ENCODE measurements at places on chromosomes 12 and 14.

GRCh38 chr14:33780035-33780434 is 170.8 kb downstream of the EGLN3 start:
- no peak for DNase-seq

GRCh38 chr12:107429006-107429705 is 256.4 kb upstream of the PWP1 start:
- DNase-seq, result no peak

GRCh38 chr12:47820631-47821345 is 1.1 kb upstream of the HDAC7 start:
- peak; percentile 60 for DNase-seq

GRCh38 chr12:107584563-107584962 is 101.0 kb upstream of the PWP1 start:
- no peak for DNase-seq

GRCh38 chr14:85527445-85528035 is 2.4 kb upstream of the FLRT2 start:
- no peak for DNase-seq

- DNase-seq, result no peak
These were observed 30.8 kb upstream of the PPP2R5C start for GRCh38 chr14:101730626-101731186.

DNA sequence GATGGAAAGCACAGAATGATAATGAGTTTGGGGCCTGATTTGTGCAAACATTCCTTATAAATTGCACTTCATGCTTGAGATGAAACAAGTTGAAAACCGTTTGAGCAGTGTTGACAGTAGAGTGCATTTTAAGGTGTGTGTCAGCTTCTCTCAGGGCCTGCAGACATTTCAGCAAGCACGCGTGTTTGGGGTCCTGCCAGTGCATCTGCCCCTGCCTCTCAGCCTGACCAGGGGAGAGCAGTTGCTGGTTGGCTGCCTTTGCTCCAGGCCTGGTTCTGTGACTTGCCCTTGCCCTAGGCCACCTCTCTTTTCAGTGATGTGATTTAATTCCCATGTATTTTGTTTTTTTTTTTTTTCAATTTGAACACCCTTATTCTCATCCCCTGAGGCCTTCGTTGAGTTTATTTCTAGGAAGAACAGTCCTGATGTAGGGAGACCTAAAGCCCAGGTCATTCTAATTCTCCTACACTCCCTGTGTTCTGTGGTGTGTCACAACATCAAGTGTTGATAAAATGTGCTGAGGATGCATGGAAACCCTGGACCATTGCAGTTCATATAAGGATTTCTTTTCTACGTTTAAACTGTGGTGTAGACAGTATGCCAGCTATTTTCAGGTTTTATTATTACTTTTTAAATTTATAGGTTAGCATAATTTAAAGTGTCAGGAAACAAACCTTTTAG is 40.1 kb upstream of the AMN start:
- no peak for DNase-seq

DNA sequence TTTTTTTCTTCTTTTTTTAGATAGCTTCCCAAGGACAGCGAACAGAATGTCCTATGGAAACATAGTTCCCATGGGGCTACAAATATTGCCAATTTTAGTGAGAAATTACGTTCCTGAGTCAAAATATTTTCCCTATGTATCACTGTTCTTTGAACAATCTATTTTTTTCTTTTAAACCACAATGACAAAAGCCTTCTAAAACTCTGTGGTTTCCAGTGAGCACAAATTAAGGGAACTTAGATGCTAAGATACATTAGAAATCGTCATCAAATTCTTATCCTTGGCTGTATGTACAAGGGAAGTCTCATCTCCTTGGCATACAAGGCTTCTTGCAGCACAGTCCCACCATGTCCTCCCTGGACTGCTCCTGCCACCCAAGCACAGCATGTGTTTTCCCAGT is 17.9 kb downstream of the CPM start:
- DNase-seq, result no peak

DNA sequence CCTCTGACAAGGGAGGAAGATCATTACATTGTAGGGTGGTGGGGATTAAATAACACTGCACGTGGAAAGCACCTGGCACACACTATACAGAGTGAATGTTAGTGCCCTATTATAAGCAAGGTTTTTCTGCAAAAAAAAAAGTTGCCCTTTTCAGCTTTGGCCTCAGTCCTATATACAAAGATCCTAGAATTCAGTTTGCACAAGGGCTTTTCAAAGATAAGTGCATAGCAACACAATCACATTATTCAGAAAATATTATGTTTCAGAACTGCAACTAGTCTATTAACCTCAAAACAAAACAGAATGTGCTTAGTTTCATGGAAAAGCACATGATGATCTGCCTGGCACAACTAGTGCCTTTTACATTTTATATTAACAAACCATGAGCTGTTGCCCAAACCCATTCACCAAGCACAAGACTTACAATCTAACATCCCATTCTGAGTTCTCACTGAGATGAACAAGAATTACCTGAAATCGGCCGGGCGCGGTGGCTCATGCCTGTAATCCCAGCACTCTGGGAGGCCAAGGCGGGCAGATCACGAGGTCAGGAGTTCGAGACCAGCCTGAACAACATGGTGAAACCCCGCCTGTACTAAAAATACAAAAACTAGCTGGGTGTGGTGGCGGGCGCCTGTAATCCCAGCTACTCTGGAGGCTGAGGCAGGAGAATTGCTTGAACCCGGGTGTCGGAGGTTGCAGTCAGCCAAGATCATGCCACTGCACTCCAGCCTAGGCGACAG is 1.8 kb downstream of the TM7SF3 start:
- no peak for DNase-seq

DNA sequence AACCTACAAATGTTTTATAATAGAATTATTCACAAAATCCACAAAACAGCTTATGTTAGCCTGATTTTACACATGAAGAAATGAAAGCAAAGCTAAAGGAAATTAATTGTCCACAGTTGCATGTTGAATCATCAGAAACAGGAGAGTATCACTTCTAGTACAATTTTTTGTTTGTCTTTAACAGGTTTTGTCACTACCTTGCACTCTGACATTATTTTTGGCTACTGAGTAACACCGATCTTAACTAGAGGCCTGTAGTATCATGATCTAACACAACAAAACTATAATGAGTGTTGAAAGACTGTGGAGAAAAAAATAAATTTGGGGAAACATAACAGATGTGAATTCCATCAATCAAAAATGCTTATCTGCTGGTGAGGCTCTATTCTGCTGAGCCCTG is 60.1 kb downstream of the TAOK3 start:
- DNase-seq, result no peak

GRCh38 chr12:76018672-76019071 is 12.9 kb downstream of the PHLDA1 start:
- no peak for DNase-seq

DNA sequence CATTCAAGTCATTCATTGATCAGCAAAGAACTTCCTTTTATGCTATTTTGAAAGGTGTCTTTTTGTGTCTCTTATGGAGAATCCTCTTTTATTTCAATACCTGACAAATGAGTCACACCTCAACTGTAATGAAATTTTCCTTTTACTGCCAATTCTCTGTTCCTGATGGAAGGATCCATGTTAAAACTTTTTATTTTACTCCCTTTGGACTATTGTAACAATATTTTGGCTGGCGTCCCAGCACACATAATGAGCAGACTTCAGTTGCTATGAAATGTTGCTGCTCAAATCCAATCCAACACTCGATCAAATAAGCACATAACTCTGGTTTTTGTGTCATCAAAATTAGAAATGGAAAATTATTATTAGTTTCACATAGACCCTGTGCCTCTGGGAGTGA is 21.9 kb upstream of the SLC15A5 start:
- no peak for DNase-seq

GRCh38 chr12:19689801-19690472 is 250.6 kb downstream of the AEBP2 start:
- DNase-seq, result no peak

DNA sequence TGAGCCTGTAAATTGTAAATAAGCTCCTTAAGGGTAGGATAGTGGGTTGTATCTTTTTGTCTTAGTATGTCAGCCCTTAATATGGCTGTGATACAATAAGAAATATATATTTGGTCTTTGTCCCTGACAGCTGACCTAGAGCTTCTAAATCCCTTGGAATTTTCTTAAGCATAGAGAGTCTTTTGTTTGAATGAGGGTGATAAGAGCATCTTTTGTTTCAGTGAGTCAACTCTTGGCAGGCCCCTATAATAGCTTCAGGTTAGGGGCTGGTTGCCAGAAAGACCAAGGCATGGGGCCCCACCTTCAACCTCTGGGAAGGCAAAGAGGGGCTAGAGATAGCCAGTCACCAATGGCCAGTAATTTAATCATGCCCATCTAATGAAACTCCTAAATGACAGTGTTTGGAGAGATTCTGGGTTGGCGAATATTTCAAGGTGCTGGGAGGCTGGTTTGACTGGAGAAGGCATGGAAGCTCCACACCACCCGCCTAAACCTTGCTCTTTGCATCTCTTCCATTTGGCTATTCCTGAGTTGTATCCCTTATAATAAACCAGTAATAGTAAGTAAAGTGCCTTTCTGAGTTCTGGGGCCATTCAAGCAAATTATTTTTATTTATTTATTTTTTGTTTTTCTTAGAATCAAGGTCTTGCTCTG is 10.5 kb downstream of the PALS1 start:
- DNase-seq, result no peak

DNA sequence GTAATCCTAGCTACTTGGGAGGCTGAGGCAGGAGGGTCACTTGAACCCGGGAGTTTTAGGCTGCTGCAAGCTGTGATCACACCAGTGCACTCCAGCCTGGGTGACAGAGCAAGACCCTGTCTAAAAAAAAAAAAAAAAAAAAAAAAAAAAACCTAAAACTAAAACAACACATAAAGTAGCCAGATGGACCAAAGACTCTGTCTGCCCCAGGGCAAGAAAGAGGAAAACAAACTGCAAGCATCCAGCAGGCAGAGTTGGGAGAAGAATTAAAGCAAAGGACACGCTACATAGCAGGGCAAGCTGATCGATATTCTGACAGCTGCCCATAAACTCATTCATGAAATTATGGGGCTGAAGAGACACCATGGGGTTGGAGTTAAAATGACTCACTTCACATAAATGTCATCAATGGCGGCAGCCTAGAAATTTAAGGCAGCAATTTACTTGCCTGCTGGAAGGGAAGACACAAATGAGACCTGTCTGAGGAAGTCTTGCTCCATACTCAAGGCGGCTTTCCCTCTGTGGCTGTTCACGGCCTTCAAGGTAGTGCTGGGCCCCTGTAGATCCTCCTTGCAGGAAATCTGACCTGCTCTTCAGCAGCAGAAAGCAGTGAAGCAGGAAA is 259.1 kb upstream of the FKBP4 start:
- no peak for DNase-seq

DNA sequence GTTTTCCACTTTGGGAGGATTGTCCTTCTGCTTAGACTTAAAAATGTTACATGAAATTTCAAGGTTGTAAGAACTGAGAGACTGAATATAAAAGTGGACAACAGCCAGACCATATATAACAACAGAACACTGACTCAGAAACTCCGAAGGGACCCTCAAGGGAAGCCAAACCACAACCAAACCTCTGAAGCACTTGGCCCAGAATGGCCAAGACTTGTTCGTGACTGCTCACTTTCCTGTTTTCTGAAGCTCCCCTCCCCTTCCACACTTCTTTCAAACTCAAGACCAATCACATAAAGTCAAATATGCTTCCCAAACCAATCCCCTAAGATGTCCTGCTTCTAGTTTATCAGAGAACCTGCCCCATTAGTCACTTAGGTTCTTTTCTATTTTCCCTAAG is 13.7 kb downstream of the OR6J1 start:
- DNase-seq, result no peak

GRCh38 chr14:54776361-54777001 is 126.1 kb downstream of the GCH1 start:
- no peak for DNase-seq

DNA sequence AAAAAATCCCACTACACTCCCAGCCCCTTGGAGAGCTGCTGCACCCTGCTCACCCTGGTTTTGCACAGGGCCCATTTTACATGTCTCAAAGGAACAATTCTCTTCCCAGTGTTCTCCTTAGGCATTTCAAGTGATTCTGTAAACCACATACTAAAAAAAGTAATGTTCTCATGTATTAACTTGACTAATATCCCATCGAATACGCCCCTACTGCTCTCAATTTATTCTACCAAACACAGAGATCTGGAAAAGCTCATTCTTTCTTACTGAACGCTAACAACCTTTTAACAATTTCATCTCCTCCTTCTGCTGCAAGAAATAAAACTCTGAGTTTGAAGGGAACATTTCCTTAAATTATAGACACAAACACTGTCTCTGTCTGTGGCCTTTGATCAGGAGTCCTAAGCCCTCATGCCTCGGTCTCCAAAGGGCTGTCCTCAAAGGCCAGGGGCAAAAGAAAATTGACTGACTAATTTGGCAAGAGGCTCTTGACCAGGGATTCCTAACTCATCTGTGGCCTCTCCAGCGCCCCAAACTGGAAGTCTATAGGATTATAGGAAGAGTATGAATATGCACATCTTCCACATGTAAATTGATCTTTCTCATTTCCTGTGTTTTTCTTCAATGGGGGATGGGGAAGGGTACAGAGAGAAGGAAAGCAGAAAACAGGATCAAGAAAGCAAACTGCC is 17.1 kb upstream of the TSPAN11 start:
- no peak for DNase-seq

GRCh38 chr12:53483225-53483978 is 15.9 kb downstream of the MAP3K12 start:
- DNase-seq, result no peak

DNA sequence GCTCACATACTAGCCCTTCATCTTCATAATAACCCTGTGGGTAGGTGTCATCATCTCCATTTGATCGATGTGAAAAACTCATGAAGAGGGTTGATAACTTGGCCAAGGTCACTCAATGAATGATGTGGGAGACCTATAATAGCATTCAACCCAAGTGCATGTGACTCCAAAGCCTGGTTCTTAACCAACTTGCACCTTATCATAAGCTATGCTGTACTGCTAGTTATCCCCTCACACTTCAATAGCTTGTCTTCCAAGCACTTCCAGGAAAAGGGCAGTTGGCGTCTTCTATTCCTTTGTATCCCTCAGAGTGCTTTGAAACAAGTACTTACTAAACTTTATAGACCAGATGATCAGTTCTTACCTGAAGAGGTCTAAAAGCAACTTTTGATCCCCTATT is 15.2 kb downstream of the VIPAS39 start:
- DNase-seq, result no peak

DNA sequence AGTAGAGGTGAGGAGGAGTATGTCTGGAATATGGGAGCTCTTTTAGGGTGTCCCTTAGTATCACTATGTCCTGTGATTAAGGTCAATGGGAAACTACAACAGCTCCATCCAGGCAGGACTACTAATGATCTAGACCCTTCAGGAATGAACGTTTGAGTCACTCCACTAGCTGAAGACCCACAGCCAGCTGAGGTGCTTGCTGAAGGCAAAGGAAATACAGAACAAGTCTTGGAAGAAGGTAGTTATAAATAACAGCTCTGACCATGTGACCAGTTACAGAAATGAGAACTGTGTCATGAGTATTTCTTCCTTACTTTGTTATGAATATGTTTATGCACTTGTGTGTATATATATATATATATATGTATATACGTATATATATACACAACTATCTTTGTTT is 40.5 kb upstream of the USP44 start:
- DNase-seq, result no peak

Measured in omental fat pad (tissue), 4 donors.